ENCODE measurements at places on chromosomes 2 and 18.

- H3K36me3 ChIP-seq: no peaks in the 10 kb centered on the region
- no peak overlapping the region for H3K4me3 ChIP-seq
- H3K27ac ChIP-seq: no peak overlapping the region
- H3K4me1 ChIP-seq: no peaks in the 10 kb centered on the region
- peaks cover 15% of the 10 kb centered on the region for H3K27me3 ChIP-seq
Observed at GRCh38 chr2:176642074-176642473, 372.8 kb downstream of the MTX2 start.

- H3K36me3 ChIP-seq: no peaks in the 10 kb centered on the region
- H3K27ac ChIP-seq: no peak overlapping the region
- H3K4me3 ChIP-seq: peak overlapping the region; percentile 44
- peaks cover 11% of the 10 kb centered on the region for H3K27me3 ChIP-seq
Observed at GRCh38 chr2:96144481-96145035, 682 bp downstream of the DUSP2 start.

DNA sequence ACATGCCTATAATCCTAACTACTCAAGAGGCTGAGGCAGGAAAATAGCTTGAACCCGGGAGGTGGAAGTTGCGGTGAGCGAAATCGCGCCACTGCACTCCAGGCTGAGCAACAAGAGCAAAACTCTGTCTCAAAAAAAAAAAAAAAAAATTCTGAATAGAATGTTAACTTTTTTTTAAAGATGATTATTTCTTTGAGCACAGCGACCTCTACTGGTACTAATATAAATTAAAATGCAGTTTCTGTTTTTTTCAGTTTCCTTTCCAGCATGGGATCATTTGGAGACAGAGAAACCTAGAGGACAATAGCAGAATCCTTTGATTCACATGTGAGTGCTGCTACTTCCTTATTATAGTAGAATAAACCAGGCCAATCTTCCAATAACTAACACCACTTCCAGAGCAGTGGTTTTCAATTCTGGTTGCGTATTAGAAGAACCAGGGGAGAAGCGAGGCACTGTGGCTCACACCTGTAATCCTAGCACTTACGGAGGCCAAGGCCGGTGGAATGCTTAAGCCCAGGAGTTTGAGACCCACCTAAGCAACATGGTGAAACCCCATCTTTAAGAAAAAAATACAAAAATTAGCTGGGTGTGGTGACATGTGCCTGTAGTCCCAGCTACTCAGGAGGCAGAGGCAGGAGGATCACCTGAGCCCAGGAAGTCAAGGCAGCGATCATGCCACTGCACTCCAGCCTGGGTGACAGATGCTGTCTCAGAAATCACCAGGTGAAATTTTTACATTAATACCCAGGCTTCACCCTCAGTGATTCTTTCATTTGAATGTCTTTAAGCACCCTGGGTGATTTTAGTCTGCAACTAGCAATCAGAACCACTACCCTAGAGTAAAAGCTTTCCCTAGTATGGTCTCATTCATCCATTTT lies 10.1 kb downstream of the SRSF7 start:
- no peaks in the 10 kb centered on the region for H3K27me3 ChIP-seq
- no peak overlapping the region for H3K27ac ChIP-seq
- peaks cover 30% of the 10 kb centered on the region for H3K36me3 ChIP-seq

DNA sequence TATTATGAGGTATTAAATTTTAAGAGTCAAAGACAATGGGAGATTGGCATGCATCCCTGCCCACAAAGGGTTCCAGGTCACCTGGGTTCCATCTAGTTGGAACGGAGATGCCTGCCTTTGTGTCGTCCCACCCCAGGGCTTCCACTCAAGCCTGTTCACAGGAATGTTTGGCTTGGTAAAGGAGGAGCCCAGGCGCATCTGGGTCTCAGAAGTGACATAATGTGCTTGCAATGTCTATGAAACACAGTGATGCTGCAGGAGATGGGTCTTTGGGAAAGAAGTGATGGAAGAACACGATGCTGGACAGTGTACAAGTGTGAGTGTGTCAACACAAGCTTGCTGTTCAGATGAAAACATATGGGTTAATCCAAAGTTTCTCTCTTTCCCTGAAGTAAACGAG lies 49.6 kb upstream of the ZNF396 start:
- no peak overlapping the region for H3K27ac ChIP-seq
- H3K4me1 ChIP-seq: no peaks in the 10 kb centered on the region
- no peaks in the 10 kb centered on the region for H3K36me3 ChIP-seq
- H3K27me3 ChIP-seq: no peaks in the 10 kb centered on the region
- no peak for DNase-seq

- H3K4me3 ChIP-seq: no peak overlapping the region
- no peak for DNase-seq
- H3K27me3 ChIP-seq: no peaks in the 10 kb centered on the region
- H3K36me3 ChIP-seq: no peaks in the 10 kb centered on the region
- H3K4me1 ChIP-seq: no peaks in the 10 kb centered on the region
- H3K27ac ChIP-seq: no peak overlapping the region
Observed at GRCh38 chr18:70956554-70956953, 667.7 kb downstream of the SOCS6 start.

DNA sequence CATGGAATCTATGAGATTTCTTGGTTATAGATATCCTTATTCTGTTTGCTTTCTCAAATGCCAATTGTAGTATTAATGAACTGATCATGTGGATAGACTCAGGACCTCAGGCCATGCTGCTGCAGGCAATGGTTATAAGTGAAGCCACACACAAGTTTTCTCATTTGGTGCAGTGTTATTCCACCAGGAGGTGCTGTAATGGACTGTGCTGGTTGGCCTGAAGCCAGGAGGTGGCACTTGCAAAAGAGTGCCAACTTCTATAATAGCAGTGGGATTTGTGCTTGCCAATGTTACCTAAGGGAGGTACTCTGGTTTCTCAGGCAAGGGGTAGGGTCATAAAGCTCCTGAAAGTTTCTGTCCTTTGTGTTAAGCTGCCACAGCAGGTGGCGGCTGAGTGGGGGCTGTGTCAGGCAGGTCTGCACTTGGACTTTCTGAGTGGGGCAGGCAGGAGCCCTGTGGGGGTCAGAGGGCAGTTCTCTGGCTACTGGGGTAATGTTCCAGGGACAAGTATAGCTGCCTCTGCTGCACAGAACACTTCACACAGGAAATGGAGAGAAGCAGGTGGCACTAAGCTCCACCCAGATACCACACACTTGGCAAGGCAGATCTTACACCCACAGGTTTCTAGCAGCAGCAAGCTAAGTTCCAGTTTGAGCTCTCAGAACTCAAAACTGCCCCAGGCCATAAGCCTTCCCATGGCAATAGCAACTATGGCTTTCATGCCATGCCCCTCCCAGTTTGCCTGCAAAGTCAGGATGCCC lies 352.6 kb upstream of the CWC22 start:
- no peaks in the 10 kb centered on the region for H3K36me3 ChIP-seq
- no peak for DNase-seq
- H3K27ac ChIP-seq: no peak overlapping the region
- no peak overlapping the region for H3K4me3 ChIP-seq
- H3K4me1 ChIP-seq: no peaks in the 10 kb centered on the region

DNA sequence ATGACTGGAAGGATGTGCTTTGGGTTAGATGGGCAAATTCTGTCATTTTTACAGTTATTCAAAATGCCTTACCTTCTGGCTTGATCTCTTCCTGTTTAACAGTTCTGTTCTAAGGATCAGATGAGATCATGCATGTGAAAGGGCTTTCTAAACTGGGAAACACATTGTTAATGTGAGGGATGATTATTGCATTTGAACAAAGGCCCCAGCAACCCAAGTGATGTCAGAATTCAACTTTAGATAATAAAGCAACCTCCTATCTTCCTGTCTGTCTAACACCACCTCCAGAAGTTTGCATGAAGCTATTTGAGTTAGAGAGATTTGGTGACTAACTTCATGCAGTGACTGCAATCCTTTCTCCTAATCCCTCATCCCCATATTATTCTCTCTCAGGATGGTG lies 77.8 kb upstream of the B3GNT2 start:
- no peaks in the 10 kb centered on the region for H3K27me3 ChIP-seq
- no peak overlapping the region for H3K27ac ChIP-seq
- no peaks in the 10 kb centered on the region for H3K36me3 ChIP-seq
- no peak overlapping the region for H3K4me3 ChIP-seq

DNA sequence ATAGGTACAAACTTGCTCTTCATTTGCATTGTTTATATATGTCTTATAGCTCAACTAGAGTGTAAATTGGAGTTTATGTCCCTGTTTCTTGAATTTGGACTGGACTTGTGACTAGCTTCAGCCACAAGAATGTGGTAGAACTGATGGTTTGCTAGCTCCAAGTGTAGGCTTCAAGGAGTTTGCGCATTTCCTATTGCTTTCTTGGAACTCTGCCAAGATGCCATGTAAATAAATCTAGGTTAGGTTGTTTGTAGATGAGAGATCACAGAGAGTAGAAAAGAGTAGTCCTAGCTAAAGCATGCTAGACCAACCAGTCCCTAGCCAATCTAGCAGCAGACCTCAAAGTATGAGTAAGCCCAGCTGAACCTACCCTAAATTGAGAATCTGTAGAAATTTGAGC lies 183.0 kb upstream of the CYP26B1 start:
- H3K4me1 ChIP-seq: no peaks in the 10 kb centered on the region
- no peak for DNase-seq
- no peak overlapping the region for H3K4me3 ChIP-seq
- no peaks in the 10 kb centered on the region for H3K36me3 ChIP-seq
- H3K27me3 ChIP-seq: no peaks in the 10 kb centered on the region
- H3K27ac ChIP-seq: no peak overlapping the region

GRCh38 chr2:148967056-148967455 lies 71.4 kb upstream of the LYPD6B start:
- H3K27ac ChIP-seq: no peak overlapping the region
- no peaks in the 10 kb centered on the region for H3K4me1 ChIP-seq
- H3K4me3 ChIP-seq: no peak overlapping the region

- no peak for DNase-seq
- no peaks in the 10 kb centered on the region for H3K36me3 ChIP-seq
- no peaks in the 10 kb centered on the region for H3K27me3 ChIP-seq
- H3K4me3 ChIP-seq: no peak overlapping the region
- no peak overlapping the region for H3K27ac ChIP-seq
Observed at GRCh38 chr2:64615844-64616536, 37.7 kb downstream of the SERTAD2 start.

DNA sequence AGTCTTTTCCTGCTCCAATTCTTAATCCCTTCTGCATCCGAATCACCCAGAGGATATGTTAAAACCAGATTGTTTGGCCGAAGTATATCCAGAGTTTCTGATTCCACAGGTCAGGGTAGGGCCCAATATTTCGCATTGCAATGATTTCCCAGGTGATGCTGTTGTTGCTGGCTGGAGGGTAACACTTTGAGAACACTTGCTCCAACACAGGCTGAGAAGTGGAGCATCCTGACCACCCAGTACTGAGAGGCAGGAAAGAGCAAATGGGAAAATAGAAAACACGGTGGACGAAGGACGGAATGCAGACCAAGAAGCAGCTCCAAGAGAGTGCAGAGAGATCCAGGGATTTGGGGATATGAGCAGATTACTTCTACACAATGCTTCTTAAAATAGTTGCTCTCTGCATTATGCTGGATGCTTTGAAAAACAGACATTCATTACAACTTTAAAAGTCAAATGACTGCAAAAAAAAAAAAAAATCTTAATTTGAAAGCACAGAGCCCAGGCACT lies 362.2 kb upstream of the SLC14A2 start:
- H3K36me3 ChIP-seq: no peaks in the 10 kb centered on the region
- H3K27ac ChIP-seq: no peak overlapping the region
- no peaks in the 10 kb centered on the region for H3K27me3 ChIP-seq

- DNase-seq: no peak
- no peaks in the 10 kb centered on the region for H3K4me1 ChIP-seq
- no peak overlapping the region for H3K4me3 ChIP-seq
- no peak overlapping the region for H3K27ac ChIP-seq
- peaks cover 56% of the 10 kb centered on the region for H3K36me3 ChIP-seq
Observed at GRCh38 chr2:190979906-190980629, 33.9 kb downstream of the STAT1 start.

GRCh38 chr18:11269257-11269656 lies 119.9 kb upstream of the PIEZO2 start:
- H3K36me3 ChIP-seq: no peaks in the 10 kb centered on the region
- no peak overlapping the region for H3K4me3 ChIP-seq
- H3K27me3 ChIP-seq: no peaks in the 10 kb centered on the region
- no peaks in the 10 kb centered on the region for H3K4me1 ChIP-seq

DNA sequence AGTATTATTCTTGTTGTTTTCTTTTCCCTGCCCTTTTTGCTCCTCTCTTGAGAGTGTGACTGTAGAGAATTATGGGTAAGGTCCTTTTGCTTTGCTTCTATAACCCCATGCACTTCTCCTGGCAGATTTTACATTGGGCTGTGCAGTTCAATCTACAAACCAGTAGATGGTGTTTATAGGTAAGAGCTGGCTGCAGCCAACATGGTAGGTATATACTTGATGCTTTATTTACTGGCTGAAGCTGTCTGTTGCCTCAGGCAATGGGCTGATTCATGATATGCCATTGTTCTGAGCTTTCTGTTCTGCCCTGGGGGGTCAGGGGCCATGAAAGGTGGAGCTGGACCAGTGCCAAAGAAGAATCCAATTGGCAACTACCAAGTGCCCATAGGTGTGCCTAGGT lies 48.3 kb upstream of the MYL1 start:
- no peaks in the 10 kb centered on the region for H3K27me3 ChIP-seq
- H3K36me3 ChIP-seq: no peaks in the 10 kb centered on the region
- no peak overlapping the region for H3K27ac ChIP-seq
- no peak for DNase-seq
- no peak overlapping the region for H3K4me3 ChIP-seq

- peak; percentile 38 for DNase-seq
- no peaks in the 10 kb centered on the region for H3K27me3 ChIP-seq
- H3K36me3 ChIP-seq: no peaks in the 10 kb centered on the region
- no peak overlapping the region for H3K4me3 ChIP-seq
- no peaks in the 10 kb centered on the region for H3K4me1 ChIP-seq
Observed at GRCh38 chr2:628651-629050, 48.6 kb downstream of the TMEM18 start.

DNA sequence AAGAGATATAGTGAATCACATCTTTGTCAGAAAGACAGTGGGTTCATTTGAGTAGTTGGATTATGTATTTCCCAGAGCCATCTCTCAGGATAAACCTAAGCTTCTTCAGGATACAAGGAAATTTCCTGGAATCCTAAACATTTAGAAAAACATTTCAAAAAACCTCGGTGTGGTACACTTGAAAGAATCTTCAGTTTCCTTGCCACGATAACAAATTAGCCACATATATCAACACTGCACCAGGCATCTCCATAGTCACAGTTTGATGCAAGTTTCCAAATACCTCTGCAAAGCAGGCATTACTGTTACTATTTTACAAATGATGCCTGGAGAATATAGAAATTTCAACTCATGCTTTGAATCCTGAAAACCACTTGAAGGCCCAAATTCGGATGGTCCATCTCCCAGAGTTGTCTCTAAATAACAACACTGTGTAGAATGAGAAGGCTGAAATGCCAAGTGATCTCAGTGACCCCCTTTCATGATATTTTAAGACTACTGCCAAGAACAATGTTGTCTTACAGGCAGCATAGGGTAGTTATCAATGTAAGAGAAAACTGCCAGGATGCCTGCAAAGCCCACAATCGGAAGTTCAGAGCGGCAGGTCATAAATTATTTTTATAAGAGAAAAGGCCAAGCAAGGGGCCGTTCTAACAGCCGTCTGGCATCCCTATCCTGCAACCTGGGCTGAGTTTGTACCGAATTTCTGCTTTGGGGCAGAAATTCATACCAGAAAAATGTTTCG lies 307.9 kb downstream of the TXNL1 start:
- no peaks in the 10 kb centered on the region for H3K4me1 ChIP-seq
- DNase-seq: no peak
- H3K4me3 ChIP-seq: no peak overlapping the region
- H3K27ac ChIP-seq: no peak overlapping the region
- H3K27me3 ChIP-seq: no peaks in the 10 kb centered on the region
